HFF-Myc (cell line): ENCODE measurements at places on chromosomes 12 and 14.

DNA sequence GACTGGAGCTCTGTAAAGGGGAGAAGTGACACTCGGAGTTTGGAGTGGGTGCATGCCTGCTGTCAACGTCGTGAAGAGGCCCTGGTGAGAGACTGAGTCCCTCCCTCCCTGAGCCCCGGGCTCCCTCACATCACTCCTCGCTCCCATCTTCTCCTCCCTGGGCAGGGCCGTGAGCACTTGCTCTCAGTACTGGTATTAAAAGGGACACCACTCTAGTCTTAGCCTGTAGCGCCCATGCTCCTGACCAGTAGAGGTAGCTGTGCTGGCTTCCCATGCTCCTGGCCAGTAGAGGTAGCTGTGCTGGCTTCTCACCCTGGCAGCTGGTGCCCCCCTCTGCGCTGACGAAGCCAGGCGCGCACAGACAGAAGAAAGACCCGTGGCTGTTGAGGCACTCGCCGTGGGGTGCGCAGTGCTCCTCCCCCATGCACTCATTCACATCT, 14.7 kb downstream of the ISCA2 start:
- no peak for DNase-seq

DNA sequence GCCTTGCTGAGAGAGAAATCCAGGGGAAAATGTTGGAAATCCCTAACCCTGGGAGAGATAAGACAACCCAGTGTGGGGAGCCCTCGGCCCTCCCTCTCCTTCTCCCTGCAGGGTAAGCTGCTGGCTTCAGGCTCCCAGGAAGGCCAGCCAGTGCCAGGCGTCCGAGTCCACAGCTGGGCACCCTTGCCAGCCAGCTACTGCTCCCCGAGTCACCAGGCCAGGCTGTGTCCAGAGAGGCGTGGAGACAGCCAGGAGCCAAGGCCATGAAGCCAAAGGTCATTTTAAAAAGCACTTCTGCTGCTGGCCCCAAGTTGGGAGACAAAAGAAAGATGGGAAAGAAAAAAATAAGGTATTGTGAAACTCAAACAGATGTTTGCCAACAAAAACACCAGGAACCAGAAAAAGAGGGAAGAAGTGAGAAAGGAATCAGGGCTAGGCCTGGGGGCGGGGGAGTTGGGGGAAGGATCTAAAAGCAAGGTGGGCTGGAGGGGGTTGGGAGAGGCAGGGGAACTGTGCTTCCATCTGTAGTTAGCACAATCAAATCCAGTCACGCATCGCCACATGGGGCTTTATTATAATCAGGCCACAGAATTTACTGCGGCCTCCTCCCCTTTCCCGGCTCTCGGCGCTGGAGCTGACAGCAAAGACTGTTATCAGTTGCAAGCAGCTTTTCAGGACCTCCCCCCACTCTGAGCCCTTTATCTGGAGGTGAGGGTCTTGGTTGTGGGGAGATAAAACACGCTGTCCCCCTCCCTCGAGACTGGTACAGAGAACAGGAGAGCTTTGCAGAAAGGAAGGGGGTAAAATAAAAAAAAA, 33.5 kb downstream of the RBM19 start:
- DNase-seq: no peak

GRCh38 chr12:109192358-109192757, 76.0 kb downstream of the ACACB start:
- DNase-seq: no peak

GRCh38 chr14:37598747-37599506, 3.5 kb downstream of the TTC6 start:
- DNase-seq: no peak

- DNase-seq: no peak
Observed at GRCh38 chr12:94333396-94333795, 126.3 kb downstream of the CEP83 start.

DNA sequence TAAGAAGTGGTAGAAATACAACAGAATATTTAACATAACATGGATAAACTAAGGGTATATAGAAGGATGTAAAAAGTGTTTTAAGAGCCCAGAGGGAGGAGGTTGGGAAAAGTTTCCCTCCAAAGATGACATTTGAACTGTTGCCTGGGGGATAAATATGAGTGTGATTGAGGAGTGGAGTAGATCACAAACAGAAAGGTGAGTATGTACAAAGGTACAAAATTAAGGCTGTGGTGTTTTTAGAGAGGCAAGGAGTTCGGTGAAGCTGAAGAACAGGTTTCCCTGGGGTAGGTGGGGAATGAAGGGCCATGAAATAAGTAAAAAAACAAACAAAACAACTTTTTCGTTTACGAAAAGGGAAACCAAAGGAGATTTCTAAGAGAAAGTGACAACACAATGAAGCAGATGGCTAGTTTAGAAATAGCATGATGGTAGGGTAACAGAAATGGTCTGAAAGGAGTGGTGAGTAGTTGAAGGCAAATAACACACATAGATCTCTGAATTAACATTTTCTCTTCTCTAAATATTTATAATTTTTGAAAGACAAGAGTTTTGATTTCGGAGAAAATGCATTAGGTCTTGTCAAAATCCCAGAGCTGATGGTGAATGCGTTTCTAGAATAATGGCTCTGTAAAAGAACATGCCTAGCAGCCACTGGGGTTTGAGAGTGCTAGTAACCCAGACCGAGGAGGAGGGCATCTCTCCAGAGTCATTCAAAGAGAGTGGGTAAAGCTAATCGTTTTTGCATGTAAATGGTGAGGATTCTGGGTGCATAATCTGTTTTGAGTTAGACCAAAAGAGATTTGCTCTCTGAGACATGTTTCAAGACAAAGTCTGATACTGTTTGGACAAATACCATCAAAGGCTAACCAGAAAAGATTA, 240.4 kb upstream of the DCN start:
- no peak for DNase-seq

GRCh38 chr14:73634011-73634833, 10.6 kb upstream of the DNAL1 start:
- DNase-seq: no peak

DNA sequence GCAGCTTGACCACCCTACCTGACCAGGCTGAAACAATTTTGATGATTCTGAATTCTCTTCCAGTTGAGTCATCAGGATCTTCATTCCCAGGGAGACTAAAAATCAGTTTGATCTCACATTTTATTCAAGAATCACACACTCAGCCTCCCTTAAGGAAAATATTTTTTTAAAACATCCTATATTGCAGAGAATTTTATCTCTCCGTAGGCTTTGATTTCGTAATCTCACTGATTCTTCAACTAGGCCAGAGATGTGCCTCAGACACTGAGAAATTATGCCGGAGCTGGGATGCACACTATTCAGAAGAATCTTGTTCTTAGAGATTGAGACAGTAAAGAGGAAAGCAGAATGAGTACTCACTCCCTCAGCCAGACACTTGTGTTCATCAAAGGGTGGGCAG, 7.0 kb upstream of the ANO2 start:
- no peak for DNase-seq

- no peak for DNase-seq
Observed at GRCh38 chr14:50859296-50859624, 12.6 kb upstream of the ABHD12B start.

DNA sequence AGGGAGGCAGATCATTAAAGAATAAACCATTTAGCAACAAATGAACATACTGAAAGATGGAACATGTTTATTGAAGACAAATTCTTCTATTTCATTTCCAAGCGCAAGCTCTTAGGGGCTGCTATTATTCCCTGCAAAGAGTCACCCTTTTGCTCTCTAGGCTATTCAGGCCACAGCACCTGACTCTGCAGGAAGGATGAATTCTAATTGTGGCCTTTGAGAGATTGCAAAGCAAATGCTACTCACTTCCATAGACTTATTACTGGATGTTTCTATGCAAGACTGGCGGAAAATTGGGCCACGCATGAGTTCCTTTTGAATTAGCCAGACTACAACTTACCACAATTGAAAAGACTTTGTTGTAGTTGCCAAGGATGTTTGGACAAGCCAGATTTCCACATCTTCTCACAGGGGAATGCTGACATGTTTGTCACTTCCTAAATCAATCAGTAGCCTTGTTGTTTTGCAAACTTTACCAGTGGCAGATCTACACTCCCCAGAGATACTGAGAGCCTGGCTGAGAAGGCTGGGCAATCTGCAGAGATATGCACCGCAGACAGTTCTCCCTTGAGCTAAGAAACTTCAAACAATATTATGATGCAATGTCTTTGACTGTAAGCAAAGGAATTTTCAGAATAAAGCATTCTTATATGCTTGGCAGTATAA, 334.3 kb upstream of the SYT1 start:
- no peak for DNase-seq

DNA sequence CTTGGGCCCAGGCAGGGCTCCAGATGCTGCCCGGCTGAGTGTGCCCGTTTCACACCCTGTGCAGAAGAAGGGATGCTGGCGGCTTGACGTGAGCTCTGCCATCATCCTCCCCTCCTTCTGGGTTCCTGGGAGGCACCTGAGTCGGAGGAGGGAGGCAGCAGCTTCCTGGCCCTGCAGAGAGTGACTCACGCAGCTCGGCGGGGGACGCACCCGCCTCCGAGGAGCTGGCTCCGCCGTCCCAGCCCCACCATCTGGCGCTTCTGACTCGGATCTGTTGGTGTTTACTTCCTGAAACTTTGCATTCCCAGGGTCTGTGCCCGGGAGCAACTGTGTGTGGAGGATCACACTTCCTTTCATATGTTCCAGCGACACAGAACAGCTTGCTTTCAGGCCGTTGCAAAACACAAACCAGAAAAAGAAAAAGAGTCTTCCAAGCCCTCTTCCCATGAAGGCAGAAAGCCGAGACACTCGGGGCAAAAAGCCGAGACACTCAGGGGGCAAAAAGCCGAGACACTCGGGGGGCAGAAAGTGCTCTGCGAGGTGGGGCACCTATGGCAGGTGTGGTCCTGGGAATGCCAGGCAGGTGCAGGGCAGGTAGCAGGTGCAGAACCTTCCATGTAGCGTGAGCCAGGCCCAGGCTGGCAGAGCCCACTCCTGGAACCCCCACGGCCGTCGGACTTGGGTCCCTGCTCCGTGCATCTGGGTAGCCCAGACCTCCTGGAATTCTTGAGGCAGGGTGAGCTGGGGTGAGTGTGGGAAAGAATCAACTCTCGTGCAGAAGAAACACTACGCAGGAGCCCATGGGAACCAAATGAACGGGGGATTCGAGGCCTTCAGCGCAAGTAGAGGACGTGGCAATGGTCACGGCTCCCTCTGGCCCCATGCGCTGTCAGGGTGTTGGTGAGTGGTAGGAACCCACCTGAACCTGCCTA, 27.6 kb upstream of the GALNT9 start:
- peak; percentile 29 for DNase-seq

DNA sequence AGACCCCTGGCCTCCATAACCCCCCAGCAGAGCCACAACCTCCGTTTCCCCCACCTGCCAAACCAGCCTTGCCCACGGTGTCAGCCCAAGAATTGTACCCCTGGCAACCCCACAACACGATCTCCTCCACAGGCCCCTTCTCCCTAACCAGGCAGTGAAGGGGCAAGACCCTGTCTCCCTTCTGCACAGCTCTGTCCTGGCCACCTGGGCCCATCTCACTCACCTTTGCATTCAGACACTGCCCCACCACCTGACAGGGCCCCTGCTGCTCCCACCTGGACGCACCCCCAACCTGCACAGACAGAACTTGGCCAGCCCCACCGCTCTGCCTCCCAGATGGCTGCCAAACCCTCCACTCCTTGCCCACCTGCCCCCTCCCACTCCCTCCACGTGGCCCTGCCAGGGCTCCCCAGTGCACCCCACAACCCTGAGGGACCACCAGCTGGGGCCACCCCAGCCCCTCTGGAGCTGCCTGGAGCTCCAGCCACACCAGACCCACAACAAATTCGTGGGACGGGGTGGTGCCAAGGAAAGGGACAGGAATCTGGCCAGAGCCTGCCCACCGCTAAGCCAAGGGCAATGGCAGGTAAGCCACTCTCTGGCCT, 11.8 kb downstream of the AHNAK2 start:
- no peak for DNase-seq

- DNase-seq: no peak
Observed at GRCh38 chr12:104720339-104721038, 237.6 kb downstream of the SLC41A2 start.

GRCh38 chr12:115606040-115606439, 671.5 kb downstream of the MED13L start:
- no peak for DNase-seq

DNA sequence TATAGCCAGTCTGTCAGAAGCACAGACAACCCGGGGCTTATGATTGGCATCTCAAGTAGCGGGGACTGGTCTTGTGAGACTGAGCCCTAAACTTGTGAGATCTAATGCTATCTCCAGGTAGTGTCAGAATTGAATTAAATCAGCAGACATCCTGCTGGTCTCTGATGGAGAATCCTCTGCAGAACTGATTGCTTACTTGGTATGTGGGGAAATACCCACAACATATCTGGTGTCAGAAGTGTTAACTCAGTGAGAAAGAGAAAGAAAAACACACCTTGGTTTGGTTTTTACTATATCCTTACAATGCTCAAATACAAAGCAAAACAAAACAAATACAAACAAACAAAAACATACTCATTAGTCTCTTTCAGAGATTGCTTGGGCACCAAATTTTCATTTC, 10.0 kb downstream of the SEL1L start:
- DNase-seq: no peak

- DNase-seq: no peak
Observed at GRCh38 chr14:22898302-22899090, 15.5 kb downstream of the REM2 start.

- no peak for DNase-seq
Observed at GRCh38 chr12:54608769-54609168, 20.3 kb upstream of the PPP1R1A start.

- DNase-seq: no peak
Observed at GRCh38 chr12:130880411-130880885, 8.6 kb downstream of the RAN start.

GRCh38 chr14:77375973-77376770, 722 bp downstream of the TMED8 start:
- no peak for DNase-seq

DNA sequence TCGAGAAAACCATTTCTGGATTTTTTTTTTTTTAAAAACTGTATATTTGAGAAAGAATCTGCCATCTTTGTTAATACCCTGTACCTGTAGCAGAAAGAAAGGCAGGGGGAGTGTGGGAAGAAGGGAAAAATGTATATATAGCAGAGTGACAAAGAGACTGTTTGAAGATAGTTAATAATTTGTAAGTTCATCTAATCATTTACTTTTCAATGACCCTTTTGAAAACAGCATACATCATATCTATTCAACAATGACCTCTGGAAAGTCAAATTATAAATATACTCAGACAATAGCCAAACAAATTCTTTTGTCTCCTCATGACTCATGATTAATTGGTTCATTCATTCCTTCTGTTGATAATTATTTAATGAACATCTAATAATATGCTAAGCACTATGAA, 10.9 kb upstream of the CPM start:
- DNase-seq: no peak
